GM10248 (cell line): ENCODE measurements at places on chromosomes 6 and 20.

DNA sequence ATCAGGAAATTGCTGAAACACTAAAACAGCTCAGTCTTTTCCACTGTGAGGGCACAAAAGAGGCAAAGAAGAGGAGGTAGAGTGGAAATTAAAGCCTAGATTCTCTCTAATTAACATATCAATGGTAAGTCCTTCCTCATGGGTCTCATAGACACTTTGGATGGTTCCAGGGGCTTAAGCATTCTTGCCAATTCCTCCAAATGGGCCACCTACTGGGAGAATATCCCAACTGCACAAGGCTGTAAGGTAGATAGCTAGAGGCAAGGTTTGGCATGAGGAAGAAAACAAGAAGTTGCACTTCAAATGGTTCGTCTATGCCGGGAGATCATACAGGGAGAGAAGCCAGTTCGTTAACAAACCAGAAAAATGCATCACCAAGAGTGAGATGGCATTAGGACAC, 107.6 kb upstream of the KHDRBS2 start:
- no peak for DNase-seq

DNA sequence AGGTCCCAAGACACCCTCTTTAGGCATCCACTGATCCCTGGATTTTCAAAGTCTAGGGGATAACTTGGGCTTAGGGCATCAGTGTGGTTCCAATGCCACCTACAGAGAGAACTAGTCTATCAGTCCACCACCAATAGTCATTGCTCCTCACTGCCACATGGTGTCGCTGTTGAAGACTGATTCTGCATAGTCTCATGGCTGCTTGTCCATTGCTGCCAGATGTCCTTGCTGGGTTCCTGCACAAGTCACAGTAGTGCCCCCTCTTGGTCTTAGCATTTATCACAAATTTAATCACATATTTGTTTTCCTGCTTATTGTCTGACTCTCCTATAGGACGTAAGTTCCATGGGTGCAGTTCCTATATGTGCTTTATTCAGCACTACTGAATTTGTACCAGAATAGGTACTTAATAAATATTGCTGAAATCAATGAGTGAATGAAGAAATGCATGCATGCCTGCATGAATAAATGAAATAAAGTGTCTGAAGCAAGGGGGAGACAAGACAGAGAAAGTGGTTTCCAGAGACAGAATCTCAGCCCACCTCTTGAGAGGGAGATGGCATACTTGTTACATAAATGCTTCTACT, 45.9 kb upstream of the RALY start:
- no peak for DNase-seq

GRCh38 chr6:139152088-139152891, 17.4 kb downstream of the HECA start:
- DNase-seq, result no peak

DNA sequence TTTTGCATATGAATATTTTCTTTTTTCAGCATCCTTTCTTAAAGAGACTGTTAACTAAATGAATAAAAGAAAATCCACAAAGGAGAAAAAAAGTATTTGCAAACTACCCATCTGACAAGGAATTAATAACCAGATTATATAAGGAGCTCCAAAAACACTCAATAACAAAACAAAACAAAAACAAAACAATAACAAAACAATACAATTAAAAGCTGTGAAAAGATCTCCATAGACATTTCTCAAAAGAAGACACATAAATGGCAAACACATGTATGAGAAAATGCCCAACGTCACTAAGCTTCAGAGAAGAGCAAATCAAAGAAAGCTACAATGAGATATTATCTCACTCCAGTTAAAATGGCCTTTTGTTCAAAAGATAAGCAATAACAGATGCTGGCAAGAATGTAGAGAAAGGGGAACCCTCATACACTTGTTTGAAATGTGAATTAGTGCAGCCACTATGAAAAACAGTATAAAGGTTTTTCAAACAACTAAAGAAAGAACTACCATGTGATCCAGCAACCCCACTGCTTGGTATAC, 1310.0 kb upstream of the EYS start:
- DNase-seq, result no peak

DNA sequence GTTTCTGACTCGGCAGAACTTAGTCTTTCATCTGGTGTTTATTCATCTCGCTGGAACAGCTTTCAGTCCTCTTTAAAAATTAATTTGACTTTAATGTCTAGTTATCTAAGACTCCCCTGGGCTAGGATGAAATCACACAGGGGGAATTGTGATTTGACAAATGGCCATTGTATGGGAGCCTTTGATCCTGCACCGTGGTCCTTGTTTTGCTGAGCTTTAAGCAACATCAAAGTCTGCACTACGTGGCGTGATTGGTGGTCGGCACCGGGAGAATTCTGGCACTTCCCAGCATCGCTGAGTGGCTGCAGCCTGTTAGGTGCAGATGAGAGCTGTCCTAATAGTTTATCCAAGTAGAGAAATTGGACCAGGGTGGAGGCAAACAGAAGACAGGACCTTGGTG, 146.9 kb downstream of the TBC1D7 start:
- DNase-seq, result no peak

GRCh38 chr6:114312931-114313330, 29.9 kb downstream of the HS3ST5 start:
- no peak for DNase-seq

- DNase-seq, result no peak
Observed at GRCh38 chr6:97703661-97704060, 420.6 kb upstream of the MMS22L start.

DNA sequence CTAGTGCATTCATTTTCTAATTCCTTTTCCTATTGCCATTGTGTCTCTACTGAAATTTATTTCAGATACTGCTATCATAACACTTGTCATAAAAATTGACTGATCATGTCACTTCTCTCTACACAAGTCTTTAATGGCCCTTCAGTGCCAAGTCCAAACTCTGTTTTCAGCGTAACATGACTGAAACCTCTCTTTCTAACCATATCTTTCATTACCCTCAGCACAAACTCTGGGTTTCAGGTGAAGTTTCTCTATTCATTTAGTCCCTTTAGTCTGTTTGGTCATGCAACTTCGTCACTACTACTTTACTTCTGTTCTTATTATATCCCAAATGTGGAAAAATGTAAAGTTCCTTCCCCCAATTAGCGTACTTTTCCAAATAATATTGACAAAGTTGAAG, 234.9 kb downstream of the OGFRL1 start:
- DNase-seq, result no peak

DNA sequence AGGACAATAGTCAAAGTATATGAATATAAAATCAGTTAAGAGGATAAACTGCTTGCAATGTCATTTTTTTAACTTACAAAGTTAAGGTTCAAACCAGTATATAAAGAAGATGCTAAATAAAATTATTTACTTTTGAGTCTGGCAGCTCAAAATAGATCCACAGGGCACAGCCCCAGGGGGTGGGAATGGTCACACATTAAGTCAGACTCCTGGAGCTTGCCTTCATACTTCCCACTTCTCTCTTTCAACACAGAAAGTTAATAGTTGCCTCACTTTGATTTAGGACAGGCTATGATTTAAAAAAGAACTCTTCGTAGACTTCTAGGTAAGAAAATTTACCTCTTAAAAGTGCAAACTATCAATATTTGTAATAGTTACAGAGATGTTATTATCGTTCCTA, 158.3 kb upstream of the RUNX2 start:
- DNase-seq, result no peak

- no peak for DNase-seq
Observed at GRCh38 chr6:7674291-7674690, 51.6 kb upstream of the BMP6 start.

- DNase-seq, result no peak
Observed at GRCh38 chr6:156840136-156840535, 63.0 kb downstream of the ARID1B start.

- DNase-seq, result no peak
Observed at GRCh38 chr6:34350137-34350933, 42.1 kb downstream of the NUDT3 start.

DNA sequence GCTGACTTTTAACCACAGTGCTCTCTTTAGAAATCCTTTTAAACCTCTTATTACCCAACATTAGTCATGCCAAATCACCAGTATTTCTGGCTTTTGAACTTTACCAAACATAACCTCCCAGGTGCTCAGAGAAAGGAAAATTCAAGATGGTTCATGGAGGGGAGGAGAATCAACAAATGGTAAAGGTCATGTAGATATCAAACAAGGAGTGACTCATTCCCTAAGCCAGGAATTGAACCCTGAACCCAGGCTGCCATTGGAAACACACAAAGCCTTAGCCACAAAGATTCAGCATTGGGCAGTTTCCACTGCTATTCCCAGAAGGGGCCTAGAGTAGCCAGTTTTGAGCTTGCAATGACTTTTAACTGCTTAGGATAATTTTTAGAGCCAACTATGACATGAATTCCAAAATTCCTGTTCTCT, 21.6 kb upstream of the ENTPD6 start:
- no peak for DNase-seq

GRCh38 chr20:63738687-63739129, 868 bp upstream of the SLC2A4RG start:
- peak; percentile 20 for DNase-seq

GRCh38 chr6:18362058-18362561, 25.0 kb upstream of the RNF144B start:
- no peak for DNase-seq

DNA sequence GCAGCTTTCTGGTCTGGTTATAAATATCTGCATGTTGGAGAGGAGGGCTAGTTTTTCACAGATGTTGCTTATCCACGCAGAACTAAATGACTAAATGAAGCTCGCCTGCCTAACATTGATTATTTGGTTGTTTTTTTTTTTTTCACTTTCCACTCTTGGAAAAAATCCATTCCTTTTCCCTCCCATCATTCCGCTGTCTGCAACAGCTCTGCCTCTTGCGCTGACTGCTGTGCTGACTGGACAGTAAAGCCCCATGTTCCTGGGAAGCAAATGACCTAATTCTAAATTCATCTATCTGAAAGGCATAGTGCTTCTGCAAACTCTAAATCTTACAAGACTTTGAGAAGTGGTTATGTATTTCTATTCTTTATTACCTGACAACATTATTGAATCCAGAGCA, 255.5 kb upstream of the PLN start:
- DNase-seq, result no peak

- DNase-seq, result no peak
Observed at GRCh38 chr20:49710971-49711666, 2.6 kb downstream of the B4GALT5 start.
